ENCODE measurements at places on chromosomes 13 and 19.

GRCh38 chr19:41701401-41702075 is 6.9 kb upstream of the CEACAM5 start:
- no peak for DNase-seq

DNA sequence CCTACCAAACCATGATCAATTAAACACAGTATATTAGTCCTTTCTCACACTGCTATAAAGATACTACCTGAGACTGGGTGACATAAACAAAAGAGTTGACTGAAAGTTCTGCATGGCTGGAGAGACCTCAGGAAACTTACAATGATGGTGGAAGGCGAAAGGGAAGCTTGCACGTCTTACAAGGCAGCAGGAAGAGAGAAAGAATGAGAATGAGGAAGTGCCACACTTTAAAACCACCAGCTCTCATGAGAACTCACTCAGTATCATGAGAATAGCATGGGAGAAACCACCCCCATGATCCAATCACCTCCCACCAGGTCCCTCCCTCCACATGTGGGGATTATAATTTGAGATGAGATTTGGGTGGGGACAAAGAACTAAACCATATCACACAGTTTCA is 324.9 kb upstream of the ZNF507 start:
- no peak for DNase-seq

DNA sequence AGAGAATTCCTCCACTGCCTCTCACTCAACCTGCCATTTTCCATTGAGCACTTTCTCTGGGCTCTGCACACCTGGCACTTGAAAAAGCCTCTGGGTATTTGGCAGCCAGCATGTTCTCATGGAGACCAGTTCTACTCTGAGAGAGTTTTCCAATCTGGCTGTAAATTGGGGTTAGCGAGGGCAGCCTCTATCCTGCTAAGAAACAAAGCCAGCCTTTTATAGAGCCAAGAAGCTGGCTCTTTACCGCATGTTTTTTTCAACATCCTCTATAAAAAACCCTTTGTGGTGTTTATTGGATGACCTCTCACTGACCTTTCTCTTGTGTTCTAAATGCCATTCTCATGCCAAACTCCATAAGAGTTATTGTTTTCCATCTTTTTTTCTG is 52.6 kb upstream of the RCBTB2 start:
- no peak for DNase-seq

GRCh38 chr13:108851660-108852059 is 222.2 kb downstream of the MYO16 start:
- DNase-seq = no peak

GRCh38 chr19:5664515-5664914 is 15.8 kb downstream of the MICOS13 start:
- DNase-seq = no peak
